ENCODE measurements at places on chromosomes 13 and 19.

DNA sequence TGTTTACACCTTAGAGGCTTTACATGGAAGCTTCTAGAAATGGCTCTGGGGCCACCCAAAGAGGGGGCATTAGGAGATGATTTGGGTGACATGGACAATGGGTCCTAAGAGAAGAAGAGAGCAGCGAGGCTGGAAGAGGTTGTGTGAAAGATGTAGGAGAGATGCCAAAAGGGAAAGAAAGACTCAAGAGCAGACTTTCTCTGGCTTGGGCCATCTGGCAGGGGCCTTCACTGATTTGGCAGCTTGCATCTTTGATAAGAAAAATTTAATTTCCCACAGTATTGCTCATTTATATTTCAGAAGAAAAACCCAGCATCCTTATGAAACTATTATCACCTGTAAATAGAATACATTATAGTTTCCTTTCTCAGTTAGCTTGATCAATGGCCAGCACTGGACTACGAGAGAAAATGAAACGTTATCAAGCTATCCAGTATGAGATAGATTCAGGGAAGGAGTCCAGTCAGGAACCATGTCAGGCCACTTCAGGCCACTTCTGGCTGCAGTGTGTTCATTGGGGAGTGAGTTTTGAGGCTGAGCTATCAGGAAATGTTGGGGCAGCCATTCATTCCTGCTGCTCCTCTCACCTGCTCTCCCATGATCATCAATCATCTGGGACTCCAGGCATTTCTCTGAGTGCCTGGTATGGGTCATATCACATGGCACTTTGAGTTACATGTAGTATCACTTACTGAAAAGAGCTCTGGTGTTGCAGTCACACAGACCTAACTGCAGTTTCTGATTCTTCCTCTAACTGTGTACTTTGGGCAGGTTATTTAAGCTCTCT is 10.3 kb downstream of the SCEL start:
- DNase-seq = no peak

DNA sequence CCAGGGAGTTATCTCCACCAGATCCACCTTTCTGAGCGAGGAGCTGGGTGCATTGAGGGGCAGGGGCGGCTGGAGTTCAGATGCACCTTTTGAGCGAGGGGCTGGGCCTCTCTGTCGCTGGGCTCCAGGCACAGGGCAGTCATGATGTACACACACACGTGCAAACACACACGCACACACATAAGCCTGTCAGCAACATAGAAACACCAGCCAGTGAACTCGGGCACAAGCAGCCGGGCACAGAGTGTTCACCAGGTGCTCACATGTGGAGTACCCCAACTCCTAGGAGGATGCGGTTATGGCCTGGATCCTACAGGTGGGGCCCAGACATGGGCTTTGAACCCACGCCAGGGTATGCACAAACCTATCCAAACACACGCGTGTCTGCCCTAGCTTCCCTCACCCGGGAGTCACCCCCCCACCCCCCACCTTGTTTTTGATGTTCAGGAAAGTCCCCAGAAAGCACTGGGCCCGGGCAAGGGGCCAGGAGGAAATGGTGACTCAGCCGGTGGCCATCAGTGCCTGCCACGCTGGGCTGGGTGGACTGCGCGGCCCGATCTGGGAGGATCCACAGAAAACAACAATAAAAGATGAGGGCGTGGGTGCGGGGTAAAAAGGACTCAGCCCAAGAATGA is 13.3 kb downstream of the ARRDC2 start:
- no peak for DNase-seq

GRCh38 chr13:90352763-90353162 is 994.7 kb upstream of the MIR17HG start:
- DNase-seq = no peak

- no peak for DNase-seq
These were observed 437.4 kb upstream of the SPRY2 start for GRCh38 chr13:80778297-80778696.

GRCh38 chr13:79987323-79987722 is 353.6 kb downstream of the SPRY2 start:
- no peak for DNase-seq

- DNase-seq = no peak
These were observed 507.4 kb downstream of the DACH1 start for GRCh38 chr13:71359641-71360040.

- no peak for DNase-seq
These were observed 23.4 kb downstream of the CEBPG start for GRCh38 chr19:33396701-33397535.

GRCh38 chr19:14085309-14085995 is at the start of gene C19orf67:
Gene C19orf67 (minus strand): TSS chr19:14085783. CDS start chr19:14085627, 156 bp downstream.
- DNase-seq = no peak

DNA sequence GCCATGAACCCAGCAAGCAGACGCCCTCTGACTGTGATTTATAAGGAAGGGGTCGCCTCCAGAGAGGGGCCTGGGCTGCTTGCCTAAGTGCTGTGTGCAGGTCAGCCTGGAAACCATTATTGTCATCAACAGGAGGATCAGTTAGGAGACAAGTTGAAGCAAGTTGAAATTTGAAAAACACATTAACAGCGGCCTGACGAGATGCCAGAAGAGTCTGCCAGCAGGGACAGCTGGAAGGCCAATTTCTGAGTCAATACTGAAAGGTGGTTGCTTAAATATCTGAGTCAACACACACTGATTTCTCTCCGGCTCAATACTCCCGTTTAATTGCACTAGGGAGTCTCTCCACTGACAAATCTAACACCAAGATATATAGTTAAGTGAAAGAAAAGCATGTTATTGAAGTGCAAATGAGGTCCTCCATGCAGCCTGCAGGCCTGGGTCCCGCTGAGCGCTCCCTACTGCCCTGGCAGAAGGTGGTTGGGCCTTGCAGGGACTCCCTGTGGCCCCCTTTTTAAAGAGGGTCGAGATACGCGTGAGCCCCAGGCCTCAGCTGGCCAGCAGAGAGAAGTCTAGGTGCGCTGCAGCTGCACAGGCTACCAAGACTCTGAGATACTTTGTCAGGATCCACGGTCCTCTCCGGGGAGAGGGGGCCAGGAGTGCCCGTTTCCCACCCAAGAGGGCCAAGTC is 91.1 kb downstream of the RNASEH2B start:
- DNase-seq = no peak

GRCh38 chr13:81058916-81059290 is 718.0 kb upstream of the SPRY2 start:
- no peak for DNase-seq

GRCh38 chr13:41780715-41781706 is 179.9 kb downstream of the VWA8 start:
- no peak for DNase-seq

DNA sequence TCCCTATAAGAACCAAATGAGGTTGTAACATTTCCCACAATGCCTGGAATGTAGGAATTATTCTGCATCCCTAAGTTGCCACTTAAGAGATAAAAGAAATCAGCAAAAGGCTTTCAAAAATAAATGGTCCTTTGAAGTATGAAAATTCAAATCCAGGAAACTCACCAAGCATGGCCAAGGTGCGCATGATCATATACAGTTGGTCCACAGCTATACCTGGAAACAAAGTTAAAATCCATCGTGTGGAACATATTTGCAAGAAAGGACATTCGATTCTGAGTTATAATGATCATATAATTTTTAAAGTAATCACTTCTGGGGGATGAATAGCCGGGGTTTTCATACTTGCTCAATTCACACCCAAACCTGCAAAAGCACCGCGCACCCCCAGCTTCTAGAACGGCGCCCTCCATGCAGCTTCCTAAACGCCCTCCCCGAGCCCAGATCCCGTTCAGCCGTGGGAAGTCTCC is 525 bp downstream of the CARS2 start:
- no peak for DNase-seq

DNA sequence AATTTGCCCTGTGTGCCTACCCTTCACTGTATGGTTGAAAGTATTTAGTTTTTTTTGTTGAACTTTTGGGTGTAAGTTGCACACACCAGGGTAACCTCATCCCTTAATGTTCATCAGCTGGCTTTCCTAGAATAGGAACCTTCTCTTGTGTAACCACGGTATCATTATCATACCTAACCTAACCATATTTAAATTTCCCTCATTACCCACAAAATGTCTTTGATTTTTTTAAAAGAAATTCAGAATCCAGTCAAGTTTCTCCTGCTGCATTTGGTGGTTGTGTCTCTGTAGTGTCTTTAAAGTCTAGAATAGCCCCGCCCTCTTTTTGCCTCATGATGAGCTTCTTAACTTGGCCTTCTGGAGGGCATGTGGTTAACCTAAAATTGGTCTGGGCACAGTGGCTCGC is 80.3 kb downstream of the RYR1 start:
- DNase-seq = no peak

DNA sequence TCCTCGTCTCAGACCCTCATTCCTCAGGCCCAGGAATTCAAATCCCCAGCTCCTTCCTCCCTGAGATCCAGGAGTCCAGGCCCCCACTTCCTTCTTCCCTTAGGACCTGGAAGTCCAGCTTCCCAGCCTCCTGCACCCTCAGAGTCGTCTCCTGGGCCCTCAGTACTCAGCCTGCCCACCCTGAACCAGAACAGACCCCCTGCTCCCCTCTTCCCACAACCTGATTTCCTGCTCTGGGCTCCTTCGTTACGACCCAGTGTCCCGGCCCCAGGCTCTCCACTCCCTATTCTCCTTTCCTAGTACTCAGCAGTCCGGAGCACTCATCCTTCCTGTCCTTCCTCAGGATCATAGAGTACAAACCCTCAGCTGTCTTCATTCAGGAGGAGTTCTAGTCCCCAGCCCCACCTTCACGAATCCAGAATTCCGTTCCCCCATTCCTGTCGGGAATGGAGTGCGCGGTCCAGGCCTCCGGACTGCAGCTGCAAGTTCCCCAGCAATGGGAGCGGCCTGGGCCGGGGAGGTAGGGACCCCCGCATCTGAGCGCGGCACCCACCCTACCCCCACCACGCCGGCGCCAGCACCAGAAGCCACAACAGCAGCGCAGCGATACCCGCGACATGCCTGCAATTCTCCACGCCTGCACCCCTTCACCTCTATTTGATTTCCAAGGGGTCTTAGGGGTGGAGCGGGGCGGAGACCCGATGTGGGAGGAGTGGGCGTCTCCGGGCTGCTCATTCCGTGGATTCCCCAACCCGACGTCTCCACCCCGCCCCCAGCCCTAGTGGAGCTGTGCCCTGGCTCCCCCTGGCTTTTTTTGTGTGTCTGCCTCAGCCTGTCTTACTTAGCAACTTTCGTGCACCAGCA is 12.7 kb downstream of the EGLN2 start:
- DNase-seq = peak; percentile 67

- DNase-seq = no peak
These were observed 2.7 kb upstream of the ZFP82 start for GRCh38 chr19:36420961-36421748.

- no peak for DNase-seq
These were observed 127.5 kb downstream of the B3GLCT start for GRCh38 chr13:31327182-31327860.

- no peak for DNase-seq
These were observed 7.0 kb downstream of the GNA15 start for GRCh38 chr19:3142781-3143337.

- no peak for DNase-seq
These were observed 32.1 kb downstream of the KCTD12 start for GRCh38 chr13:76853921-76854608.

DNA sequence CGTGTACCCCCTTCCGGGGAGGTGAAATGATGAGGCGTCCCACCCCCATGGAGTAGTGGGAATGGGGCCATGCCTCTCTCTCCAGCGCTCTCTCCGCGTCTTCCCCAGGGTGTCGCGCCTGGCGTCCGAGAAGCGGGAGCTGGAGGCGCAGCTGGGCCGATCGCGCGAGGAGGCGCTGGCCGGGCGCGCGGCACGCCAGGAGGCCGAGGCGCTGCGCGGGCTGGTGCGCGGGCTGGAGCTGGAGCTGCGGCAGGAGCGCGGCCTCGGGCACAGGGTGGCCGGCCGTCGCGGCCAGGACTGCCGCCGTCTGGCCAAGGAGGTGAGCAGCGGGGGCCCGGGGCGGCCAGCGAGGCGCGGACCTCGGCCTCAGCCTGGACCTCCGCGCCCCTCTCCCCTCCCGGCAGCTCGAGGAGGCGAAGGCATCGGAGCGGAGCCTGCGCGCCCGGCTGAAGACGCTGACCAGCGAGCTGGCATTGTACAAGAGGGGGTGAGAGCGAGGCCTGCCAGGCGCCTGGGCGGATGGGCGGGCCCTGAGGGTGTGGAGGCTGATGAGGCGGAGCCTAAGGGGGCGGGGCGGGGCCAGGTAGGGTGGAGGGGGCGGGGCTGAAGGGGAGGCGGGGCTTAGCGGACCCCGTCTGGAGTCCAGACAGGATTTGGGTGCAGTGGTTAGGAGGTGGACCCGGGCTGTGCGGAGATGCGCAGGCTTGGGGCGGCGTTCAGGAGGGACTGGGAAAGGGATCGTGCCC is 7.7 kb downstream of the PGLYRP1 start:
- DNase-seq = no peak

GRCh38 chr19:19356901-19357566 is 36.4 kb downstream of the MAU2 start:
- no peak for DNase-seq

GRCh38 chr13:27229642-27230041 is 21.7 kb upstream of the RPL21 start:
- no peak for DNase-seq

DNA sequence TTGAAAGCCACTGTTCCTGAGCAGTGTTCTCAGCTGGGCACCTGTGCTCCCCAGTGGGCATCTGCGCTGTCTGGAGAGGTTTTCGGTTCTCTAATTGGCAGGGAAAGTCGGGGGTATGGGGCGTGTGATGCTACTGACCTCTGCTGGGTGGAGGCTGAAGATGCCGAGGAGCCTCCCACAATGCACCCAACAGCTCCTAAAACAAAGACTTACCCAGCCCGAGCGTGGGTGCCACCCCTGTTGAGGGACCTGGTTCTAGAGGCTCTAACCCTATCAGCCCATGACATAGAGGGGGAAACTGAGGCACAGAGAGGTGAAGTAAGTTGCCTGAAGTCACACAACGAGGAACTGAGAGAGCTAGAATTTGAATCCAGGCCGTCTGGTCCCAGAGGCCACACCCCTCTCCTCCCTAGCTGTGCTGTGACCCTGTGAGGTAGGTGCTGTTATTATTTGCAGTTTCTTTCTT is 2.3 kb downstream of the SPACA4 start:
- DNase-seq = no peak

- DNase-seq = no peak
These were observed 10.0 kb downstream of the ATP7B start for GRCh38 chr13:52001120-52001731.

DNA sequence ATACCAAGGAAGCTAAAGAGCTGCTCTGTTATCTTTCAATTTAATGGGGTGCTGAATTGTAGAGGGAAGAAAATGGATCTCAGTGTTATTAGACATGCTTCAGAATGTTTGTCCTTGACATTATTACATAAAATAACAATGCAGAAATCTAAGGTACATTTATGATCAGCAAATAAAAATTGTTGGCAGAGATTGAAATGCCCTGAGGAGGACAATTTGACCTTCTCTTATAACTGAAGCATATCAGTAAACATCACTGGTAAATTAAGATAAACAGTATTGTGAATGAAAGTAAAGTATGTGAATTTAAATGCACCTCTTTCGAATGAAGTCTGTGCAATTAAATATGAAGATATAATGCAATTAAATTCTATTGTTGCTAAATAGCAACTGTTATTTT is 1362.1 kb upstream of the ATXN8OS start:
- DNase-seq = no peak

GRCh38 chr13:20664351-20664750 is 39.1 kb upstream of the IL17D start:
- no peak for DNase-seq

Data from mesothelial cell of epicardium (in vitro differentiated cells).